Activated naive CD4-positive, alpha-beta T cell treated with Interleukin-2 at 50 U/mL for 16 hours (primary cell): ENCODE measurements at places on chromosomes 6 and 20.
A peak's percentile ranks its signal among the peaks of the same experiment; 100 is the strongest.

- DNase-seq: no peak
Measured at GRCh38 chr6:97591955-97592354, 308.9 kb upstream of the MMS22L start.

- DNase-seq: no peak
Measured at GRCh38 chr20:24098886-24099285, 110.3 kb upstream of the GGTLC1 start.

DNA sequence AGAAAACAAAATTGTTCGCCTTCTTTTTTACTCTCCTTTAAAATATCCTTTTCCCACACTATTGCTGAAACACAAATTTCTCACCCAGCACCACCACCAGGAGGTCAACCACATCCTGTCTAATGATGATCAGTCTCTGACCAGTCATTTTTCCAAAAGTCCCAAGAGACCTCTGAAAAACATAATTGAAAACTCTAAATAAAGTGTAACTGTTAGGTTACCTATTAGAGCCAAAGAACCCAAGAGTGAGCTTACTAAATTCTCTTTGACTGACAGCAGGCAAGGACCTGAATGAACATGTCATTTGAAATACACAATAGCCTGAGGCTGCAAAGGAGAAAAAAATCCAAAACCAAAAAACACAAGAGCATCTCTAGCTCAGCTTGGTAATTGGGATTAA lies 735.4 kb downstream of the CBLN4 start:
- DNase-seq: no peak

DNA sequence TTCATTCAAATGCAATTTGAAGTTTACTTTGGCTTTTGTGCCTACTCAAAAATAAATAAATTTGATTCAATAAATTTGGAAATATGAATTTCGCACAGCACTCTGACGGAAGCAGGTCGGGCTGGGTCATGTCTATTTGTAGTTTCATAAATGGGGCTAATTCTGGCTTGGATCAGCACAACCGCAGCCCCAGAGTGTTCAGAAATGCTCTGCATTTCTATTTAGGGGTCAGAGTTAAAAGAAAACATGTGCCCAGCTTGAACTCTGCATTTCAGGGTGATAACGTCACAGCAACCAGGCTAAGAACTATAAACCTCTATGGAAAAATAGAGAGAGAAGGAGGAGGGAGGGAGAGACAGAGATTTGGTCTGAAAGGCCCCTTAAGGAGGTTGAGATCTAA lies 480.9 kb upstream of the NOX3 start:
- DNase-seq: no peak

- no peak for DNase-seq
Measured at GRCh38 chr6:16698162-16698533, 63.1 kb downstream of the ATXN1 start.

DNA sequence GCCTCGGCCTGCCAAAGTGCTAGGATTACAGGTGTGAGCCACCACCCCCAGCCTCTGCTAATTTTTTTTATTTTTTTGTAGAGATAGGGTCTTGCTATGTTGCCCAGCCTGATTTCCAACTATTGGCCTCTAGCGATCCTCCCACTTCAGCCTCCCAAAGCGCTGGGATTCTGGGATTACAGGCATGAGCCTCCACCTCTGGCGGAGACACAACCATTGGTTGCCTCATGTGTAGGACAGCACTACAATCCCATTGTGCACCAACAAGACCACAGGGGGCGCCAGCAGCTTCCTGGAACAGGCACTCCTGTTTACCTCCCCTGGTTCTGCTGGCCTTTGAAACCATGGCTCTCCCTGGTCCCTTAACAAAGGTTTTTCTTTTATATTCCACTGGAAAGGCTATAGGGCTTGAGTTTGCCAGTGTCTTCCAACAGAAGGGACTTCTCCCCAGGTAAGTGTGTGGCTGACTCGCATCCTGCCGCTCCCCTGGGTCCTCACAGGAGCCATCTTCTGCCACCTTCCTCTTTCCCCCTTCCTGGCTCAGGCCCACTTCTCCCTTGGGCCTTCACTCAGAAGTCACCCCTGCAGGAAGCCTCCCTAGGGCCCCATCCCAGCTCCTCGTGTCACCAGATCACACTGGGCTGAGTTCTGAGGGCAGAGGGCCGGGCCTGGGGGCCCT lies 39.2 kb upstream of the TLDC2 start:
- peak; percentile 31 for DNase-seq

DNA sequence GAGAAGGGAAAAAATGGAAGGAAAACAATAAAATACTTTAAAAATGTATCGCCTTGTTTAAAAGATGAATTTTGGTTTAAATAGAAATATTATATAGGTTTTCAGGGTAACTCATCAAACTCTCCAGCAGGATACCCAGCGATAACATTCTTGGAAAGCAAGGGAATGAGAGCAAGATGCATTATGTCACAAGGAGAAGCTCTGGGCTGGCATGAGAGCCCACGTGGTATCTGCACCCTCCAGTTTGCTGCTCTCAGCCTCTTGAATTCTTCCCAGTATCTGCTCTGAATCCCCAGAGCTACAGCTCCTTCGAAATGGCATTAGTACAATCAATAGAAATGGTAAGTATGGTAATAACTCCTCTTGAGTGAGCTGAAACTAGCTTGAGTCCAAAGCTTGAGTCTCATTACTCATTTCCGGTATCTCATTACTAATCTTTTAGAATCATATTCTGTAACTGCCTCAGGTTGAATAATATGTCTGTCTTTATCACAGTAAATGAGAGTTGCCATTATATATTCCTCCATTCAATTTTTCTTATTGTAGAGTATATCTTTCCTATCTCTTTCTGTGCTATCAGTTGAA lies 4.9 kb upstream of the TMEM242 start:
- DNase-seq: no peak

DNA sequence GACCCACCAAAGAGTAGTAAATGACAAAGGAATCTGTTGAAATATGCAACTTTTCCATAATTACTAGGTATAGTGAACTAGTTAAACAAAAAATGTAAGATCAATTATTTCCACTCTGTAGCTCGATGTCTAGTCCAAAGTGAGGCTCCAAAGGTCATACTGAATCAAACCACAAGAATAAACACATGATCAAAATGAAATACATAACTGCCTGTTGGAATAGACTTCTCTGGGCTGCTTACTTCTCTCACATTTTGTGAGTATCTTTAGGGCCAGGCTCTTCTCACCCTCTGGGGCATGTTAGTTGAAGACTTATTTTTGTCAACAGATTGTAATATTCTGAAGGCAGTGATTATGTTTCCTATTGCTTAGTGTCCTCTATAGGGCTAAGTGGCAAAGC lies 103.7 kb upstream of the TMEM170B start:
- no peak for DNase-seq

GRCh38 chr20:53191957-53192356 lies 219.8 kb downstream of the TSHZ2 start:
- DNase-seq: no peak
